Effector memory CD8-positive, alpha-beta T cell (primary cell): ENCODE measurements at places on chromosomes 12 and 14.

DNA sequence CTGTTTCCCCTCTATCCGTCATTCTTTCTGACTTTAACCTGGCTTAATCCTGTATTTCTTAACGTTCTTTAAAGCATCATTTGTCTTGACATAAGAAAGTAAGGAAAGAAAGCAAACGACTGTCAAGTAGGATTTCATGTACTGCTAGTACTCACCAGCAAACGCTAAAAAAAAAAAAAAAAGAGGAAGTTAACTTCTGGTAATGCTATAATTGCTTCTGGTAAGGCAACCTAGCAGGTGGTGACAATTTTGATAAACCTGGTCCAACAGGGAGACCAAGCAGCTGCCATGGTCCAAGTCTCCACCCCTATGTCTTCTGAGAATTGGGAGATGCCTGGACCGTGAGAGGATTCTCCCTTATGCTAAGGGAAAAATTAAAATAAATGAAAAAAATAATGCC is 306.6 kb downstream of the DAD1 start:
- DNase-seq: no peak

DNA sequence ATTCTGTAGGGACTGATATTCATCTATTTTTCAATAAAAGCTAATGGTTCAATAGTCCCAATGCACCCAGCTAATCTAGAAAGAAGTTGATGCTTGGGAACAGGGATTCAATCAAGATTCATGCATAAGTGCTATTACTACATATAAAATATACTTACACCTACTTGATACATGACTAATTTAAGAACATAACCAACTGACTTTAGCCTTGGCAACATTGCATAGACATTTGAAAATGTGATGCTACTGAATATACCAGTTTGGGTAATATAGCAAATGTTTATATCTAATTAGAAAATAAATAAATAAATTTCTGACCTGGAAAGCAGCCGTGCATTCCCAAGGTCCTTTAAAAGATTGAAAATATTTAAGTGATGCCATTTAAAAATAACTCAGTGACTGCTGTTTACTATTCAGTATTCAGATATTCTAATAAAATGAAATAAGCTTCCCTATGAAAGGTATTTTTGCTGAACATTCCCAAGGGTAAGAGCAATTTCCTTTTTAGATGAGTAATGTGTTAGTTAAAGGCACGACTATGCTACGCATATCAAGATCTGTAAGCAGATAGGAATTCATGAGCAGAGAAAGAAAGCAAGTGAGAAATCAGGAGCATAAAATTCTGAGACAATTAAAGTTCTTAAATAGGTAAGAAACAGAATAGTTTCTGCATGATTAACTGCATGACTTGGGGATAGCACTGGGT is 160.6 kb upstream of the SYT1 start:
- no peak for DNase-seq

GRCh38 chr12:113208041-113208934 is 13.0 kb upstream of the TPCN1 start:
- peak; percentile 62 for DNase-seq

DNA sequence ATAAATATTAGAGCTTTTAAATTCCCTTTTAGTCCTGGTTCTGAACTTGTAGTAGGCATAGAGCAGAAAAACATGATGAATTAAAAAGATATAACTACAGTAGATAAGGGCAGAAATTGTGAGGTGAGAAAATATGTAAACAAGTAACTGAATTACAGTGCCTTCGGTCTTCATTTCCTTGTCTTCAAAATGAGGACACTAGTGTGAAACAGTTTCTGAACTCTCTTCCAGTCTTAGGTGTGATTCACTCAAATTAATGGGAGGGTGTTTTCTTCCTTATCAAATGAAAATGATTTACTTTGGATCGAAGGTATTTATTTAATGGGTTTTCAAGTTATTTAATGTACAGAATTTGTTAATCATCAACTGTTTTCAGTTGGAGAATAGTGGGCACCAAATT is 1.5 kb downstream of the FGD4 start:
- DNase-seq: no peak

GRCh38 chr14:23539248-23540140 is 12.1 kb downstream of the ZFHX2 start:
- DNase-seq: peak; percentile 37

GRCh38 chr12:49541911-49542505 is 3.2 kb downstream of the KCNH3 start:
- no peak for DNase-seq

GRCh38 chr12:40643976-40644375 is 48.3 kb upstream of the CNTN1 start:
- DNase-seq: no peak

DNA sequence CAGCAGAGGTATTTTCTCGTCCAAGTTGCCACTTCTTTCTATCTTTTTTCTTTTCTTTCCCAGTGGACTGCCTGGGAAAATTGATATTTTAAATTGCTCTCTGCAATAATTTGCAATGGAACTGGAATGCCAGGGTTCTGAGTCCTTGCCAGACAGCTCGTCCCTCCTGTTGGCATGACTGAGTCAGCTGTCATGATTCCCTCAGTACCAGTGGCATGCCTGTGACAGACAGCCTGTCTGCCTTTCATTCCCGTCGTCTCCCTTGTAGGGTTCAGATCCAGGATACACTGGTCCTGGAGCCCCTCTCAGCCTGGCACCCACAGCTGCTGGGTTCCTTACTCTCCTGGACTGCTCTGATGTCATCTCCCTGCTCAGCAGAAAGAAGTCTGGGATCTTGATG is 84.8 kb downstream of the PTPN11 start:
- DNase-seq: no peak

DNA sequence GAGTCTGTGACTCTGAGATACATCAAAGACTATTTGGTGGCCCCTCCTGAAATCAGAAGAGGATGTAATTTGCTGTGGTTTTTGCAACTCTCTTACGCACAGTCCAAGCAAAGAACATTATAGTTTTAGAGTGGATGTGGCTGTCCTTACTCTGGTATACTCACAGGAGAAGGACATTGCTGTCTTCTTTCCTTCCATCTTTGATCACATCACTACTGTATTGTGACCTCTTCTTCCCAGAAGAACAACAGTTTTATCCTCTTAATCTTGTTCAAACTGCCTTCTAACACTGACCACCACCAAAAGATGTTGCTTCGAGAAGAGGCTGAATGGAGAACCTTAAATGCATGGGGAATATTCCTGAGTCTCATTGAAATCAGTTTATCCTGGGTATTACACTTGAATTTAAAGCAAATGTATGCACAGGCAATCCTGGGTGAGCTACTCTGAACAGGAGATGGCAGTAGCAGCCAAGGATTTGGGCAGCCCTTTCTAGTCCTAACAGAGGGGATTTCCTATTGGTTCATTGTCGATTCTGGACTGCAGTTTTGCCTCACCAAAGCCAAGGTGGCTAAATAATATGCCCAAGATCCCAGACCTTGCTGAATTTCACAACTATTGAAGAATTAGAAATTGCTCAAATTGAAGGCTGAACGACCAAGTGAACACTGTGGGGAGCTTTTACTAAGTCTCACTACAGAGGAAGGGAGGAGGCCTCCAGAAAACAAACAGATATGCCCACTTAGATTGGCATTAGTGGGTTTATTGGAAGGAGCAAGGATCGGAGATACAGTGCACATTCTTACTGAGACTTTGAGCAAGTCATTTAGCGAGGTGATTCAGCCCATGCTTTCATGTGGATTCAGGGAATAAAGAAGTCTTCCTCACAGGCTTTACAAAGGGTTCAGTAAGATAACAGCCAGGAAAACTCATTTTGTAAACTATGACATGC is 282.8 kb downstream of the PAWR start:
- DNase-seq: no peak

- no peak for DNase-seq
Measured at GRCh38 chr12:41530441-41530840, 342.3 kb downstream of the PDZRN4 start.

GRCh38 chr12:11684393-11684792 is 34.9 kb downstream of the ETV6 start:
- no peak for DNase-seq

DNA sequence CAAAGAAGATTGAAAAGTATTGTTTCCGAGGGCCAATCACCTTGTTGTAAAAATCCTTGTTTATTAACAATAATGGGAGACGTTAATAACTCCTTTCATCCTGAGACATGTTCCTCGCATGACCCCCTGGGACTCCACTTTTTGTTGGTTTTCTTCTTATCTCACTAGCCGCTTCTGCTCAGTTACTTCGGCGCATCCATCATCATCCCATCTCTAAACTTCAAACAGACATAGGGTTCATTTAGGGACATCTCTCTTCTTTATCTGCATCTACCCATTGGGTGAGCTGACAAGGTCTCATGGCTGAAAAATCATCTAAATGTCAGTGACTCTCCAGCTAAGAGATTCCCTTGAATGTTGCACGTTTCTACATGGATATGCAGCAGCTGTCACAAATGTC is 252.2 kb downstream of the ANO2 start:
- no peak for DNase-seq

DNA sequence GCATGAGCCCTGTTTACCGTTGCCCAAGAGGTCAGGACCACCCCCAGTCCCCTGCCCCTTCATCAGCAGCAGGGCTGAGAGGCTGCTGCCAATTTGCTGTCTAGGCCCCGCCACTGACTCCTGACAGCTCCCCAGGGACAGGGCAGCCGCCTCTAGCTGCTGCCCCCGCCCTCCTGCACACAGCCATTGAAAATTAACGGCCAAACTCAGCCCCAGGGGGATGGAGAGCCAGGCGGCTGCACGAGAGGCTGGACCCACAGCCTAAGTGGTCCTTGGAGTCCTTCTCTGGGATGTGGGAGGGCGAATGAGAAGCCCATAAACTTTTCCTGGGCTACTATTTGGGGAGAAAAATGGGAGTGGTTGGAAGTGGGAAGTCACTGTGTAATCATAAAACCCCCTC is 4.6 kb downstream of the FOXN4 start:
- DNase-seq: no peak

- no peak for DNase-seq
Measured at GRCh38 chr12:48943221-48943620, 14.1 kb downstream of the ARF3 start.

DNA sequence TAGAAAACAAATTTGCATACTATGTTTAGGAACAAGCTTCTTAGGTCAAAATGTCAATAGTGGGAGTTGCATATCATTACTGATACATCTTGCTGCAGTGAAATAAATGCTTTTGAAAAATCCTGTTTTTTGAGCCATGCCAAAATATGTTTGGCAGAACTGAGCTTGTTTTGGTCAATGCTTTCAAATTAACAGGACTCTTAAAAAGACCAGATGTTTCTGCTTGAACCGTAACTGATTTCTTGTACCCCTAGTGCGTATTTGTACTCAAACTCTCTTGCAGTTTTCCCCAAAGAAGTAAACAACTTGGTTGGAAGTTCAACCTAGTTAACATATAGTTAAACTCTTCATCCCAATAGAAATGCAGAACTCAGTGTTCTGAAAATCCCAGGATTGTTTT is 3.4 kb downstream of the TRHDE start:
- DNase-seq: no peak

DNA sequence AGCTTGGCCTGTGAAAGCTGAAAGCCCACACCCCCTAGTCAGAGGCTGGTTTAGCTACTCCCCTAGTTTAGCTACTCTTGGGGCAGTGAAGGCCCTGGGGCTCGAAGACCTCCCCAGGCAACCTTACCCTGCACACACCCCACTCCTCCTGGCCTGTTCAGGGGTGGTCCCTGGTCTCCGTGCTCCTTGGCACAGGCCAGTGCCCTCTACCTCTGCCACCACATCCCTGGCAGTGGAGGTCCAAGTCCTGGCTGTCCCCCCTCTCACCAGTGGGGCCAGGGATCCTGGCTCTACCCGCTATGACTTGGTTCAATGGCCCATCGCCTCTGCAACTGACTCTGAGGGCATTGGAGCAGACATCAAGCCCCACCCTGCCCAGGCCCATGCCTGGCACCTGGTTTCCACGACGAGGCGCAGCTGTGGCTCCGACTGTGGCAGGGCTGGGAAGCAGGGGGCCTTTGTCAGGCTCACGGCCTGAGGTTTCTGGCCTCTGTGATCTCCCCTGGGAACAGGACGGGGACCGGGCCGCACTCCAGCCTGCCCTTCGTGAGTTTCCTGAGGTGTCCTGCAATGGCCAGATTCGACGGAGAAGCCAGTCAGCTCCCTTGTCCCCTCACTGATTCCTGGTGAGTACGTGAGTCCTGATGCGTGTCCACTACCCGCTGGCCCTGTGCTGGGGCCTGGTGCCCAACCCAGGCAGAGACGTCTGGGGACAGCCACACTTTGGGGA is 5.7 kb downstream of the TMEM121 start:
- no peak for DNase-seq

GRCh38 chr12:117080661-117081144 is 18.5 kb downstream of the TESC start:
- no peak for DNase-seq

DNA sequence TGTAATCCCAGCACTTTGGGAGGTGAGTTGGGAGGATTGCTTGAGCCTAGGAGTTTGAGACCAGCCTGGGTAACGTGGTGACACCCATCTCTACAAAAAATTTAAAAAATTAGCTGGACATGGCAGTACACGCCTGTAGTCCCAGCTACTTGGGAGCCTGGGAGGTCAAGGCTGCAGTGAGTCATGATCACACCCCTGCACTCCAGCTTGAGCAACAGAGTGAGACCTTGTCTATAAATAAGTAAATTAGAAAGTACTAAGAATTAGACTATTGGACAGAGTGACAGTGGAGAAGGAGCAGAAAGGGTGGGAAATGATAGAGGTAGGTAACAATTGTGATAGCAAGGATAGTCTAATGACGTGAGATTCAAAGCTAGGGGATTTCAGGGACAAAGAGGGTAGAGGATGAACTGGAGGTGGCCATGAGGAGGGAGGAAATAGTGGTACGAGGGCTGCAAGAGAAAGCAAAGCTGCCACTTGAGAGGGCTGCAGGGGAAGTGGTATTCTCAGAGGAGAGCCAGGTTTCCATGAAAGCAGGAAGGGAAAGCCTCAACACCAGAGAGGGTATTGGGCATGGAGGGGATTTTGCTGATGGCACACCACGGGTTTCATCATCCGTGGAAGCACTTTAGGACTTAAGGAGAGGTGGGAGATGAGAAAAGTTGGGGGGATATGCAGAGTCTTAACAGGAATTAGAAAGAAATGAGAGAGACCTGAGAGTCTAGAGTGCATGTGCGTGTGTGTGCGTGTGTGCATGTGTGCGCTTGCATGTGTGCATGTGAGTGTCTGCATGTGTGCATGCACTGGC is 85.6 kb downstream of the SYNE2 start:
- DNase-seq: peak; percentile 7

- no peak for DNase-seq
Measured at GRCh38 chr14:44490966-44491365, 16.1 kb downstream of the FSCB start.
